ENCODE measurements at places on chromosomes 16 and 17.

DNA sequence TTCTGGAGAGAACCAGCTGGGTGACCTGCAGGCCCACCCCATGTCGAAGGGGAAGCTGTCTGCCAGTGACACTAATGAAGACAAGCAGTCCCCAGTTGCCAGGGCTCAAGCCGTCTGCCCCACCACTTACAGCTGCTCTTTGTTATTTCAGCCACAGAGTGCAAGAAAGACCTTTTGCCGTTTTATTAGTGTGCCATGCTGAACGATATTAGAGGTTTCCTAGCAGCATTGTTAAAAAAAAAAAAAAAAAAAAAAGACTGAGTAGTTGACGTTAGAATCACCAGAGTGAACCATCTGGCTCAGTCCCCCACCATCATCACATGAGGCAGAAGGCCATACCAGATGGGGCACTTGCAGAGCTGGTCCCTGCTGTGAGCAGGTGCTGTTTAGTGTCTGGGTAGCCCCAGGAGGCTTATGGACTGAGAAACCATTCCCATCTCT is 26.5 kb upstream of the SLC39A11 start:
- DNase-seq, result no peak

DNA sequence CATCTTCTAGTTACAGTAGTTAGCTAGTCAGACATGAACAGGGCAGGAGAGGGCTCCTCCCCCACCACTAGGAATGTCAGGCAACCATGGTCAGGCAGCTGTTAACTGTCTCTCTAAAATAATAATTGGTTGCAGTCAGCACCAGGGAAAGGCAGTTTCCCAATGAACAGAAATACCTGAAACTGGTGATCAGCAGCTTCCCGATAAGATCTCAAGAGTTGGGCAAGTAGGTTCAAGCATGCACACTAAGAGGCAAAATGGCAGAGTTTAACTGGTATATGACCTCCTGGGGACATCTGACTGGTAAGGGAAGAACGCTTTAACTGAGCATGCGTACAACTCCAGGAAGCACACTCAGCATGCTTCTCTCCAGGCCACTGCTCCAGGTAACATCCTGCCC is 12.6 kb upstream of the XYLT1 start:
- DNase-seq, result no peak

GRCh38 chr16:26155221-26155620 is 463.5 kb downstream of the HS3ST4 start:
- DNase-seq, result no peak

GRCh38 chr16:12976936-12977335 is 75.5 kb downstream of the SHISA9 start:
- DNase-seq, result no peak

- DNase-seq, result no peak
These were observed 137.7 kb upstream of the CORO6 start for GRCh38 chr17:29760279-29761039.

DNA sequence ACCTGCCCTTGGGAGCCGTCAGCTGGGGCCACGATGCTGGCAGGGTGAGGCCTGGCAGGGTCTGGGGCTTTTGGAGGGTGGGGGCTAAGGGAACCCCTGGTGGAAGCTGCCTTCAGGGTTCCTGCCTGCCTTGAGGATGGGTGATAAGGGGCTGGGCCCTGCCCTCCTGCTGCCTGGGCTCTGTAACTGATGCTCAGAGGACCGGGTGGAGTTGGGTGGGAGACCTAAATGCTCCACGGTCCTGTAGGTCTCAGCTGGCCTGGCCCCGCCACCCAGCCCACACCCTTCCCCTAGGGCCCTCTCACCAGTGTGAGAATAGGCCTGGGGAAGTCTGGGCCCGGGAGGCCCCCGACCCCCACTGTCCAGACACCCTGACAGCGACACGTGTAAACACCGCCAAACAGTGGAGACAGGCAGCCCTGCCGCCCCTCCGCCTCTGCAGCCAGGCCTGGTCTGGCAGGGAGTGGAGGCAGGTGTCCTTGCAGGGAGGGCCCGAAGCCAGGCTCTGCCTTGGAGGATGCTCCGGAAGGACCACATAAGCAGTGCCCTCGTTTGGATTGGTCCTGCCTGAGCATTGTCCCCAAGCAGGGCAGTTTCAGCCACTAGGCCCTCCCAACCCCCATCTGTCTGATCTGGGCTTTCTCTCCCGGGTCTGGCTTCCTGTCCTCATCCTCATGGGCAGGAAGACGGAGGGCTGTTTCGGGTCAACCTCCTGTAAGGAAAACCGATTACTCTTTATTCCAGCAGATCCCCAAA is 6.5 kb upstream of the BAHCC1 start:
- DNase-seq, result no peak

DNA sequence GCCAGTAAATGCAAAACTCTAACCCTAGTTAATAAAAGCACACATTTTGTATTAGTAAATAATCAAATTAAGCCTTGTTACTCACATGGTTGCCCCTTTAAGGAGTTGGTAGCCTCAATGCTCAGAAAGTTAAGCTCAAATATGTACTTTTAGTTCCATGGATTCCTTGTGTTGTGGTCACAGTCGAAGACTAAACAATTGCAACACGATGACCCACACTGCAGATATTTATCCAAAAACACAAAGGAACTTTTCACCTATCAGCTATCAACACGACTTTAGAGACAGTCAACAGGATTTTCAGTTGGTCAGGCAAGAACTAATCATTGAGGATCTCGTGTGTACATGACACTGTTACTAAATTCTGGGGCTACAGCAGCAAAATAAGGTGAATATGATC is 47.4 kb upstream of the NUDT7 start:
- no peak for DNase-seq

DNA sequence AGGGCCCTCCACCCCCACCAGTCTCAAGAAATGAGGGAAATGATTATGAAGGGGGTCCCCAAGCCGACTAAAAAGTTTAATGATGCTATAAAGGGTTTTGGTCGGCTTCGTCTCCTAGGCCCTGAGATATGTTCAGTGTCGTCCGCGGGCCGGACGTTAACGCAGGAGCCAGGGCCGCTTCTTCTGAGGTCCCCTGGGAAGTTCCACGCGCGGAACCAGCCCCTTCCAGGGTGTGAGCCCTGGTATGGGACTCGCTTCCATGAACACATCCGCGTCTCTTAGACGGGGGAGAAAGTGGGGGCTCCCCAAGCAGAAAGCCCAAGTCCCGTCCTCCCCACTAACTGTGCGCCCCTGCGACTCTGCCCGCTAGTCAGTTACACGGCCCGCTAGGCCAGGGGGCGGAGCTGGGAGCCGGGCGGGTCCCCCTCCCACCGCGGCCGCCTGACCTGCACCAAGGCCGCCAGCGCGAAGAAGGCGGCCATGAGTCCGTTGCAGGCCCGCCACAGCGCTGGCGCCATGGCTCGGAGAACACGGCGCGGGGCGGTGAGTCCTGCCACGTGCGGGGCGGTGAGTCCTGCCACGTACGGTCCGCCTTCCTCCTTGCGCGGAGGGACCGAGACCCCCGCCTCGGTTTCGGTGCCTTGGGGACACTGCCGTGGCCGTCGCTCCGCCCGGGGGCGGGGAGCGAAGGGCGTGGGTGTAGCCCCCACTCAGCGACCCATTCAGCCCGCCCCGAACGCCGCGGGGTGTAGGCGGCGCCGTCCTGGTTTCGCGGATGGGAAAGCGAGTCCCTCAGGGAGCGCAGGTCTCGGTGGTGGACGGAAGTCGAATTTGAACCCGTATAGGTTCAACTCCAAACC is at the start of gene TMEM220:
Gene TMEM220, minus strand, starts transcription at position 690 of the 860 bp plus-strand sequence. Its CDS starts 172 bp downstream, at position 518.
- DNase-seq, result peak; percentile 19

DNA sequence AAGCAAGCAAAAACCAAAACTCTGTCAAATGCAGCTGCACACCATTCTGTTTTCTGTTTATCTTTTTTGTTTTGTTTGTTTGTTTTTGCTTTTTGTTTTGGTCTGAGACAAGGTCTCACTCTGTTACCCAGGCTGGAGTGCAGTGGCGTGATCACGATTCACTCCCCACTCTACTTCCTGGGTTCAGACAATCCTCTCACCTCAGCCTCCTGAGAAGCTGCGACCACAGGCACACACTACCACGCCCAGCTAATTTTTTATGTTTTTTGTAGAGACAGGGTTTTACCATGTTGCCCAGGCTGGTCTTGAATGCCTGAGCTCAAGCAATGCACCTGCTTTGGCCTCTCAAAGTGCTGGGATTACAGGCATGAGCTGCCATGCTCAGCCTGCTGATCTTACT is 19.3 kb upstream of the SLFN13 start:
- DNase-seq, result no peak

- DNase-seq, result no peak
These were observed 720 bp upstream of the BCKDK start for GRCh38 chr16:31107465-31107867.

GRCh38 chr17:46818316-46818928 is at the start of gene WNT3:
WNT3 (minus strand) TSS chr17:46818692; CDS start chr17:46818597, 95 bp downstream.
- DNase-seq, result no peak

Data from epithelial cell of proximal tubule (primary cell).